ENCODE measurements at places on chromosomes 4 and X. TPM values are rescaled to one million over a fixed set of nuclear protein-coding genes. Genes with fewer than 3 reads are reported as not detected.

DNA sequence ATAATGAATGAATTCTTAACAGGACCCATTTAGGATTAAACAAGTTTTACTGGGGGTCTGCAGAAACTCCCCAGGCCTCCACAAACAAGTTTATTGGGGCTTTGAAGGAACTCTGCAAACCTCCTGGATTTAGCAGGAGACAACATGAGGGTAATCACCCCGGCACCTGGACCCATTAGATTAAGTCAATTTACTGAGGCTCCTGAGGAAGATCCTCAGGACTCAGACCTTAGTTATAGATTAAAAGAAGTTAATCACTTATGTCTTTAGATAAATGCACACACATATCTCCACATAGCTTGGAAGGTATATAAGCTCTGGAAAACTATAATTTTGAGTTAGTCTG lies 29.4 kb downstream of the XG start:
- H3K4me1 ChIP-seq: no peaks in the 10 kb centered on the region
- no peak for DNase-seq
- no peaks in the 10 kb centered on the region for H3K36me3 ChIP-seq
- H3K27ac ChIP-seq: no peak overlapping the region
- H3K4me3 ChIP-seq: no peak overlapping the region

The OTUD6A gene
- not detected for total RNA-seq

- no peaks in the 10 kb centered on the region for H3K27me3 ChIP-seq
- peaks cover 7% of the 10 kb centered on the region for H3K4me1 ChIP-seq
- no peaks in the 10 kb centered on the region for H3K36me3 ChIP-seq
Observed at GRCh38 chr4:6694177-6694901, 661 bp downstream of the S100P start.

The SPARCL1 gene
- total RNA-seq: 830 TPM

GRCh38 chrX:16934185-16934584 lies 12.3 kb upstream of the REPS2 start:
- H3K36me3 ChIP-seq: no peaks in the 10 kb centered on the region
- no peak for DNase-seq
- H3K4me3 ChIP-seq: no peak overlapping the region

The ADGRG4 gene
- 0.75 TPM for total RNA-seq

DNA sequence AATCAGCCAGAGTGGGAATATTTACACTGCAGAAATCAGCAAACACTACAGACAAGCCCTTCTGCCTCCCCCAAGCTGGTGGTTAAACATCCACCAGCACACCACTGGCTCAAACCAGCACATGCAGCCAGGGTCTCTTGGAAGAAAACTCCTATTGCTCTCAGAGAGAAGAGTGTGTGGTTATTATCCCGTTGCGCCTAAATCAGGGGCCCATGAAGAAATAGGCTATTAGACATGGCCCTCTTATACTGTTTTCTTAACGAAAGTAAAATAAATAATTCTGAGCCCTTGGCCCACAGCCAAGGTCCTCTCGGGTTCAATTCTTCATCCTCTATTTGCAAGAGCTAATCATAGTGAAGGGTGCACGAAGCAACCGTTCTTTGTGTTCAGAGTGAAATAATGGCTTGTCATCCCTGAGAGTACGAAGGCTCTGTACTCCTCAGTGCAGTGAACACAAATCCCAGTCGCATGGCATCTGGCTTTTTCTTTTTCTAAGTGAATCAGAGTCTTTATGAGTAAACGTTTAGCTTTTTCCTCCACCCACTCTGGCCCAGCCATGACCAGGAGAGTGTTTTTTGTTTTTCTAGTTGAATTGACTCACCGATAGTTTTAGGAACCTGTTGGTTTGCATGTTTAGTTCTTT lies 33.4 kb upstream of the RBM47 start:
- DNase-seq: no peak
- no peaks in the 10 kb centered on the region for H3K4me1 ChIP-seq
- no peaks in the 10 kb centered on the region for H3K27me3 ChIP-seq
- H3K36me3 ChIP-seq: no peaks in the 10 kb centered on the region
- H3K4me3 ChIP-seq: no peak overlapping the region
- no peak overlapping the region for H3K27ac ChIP-seq

All from ascending aorta (tissue), 2 donors.